ENCODE measurements at places on chromosomes 6 and 20.

DNA sequence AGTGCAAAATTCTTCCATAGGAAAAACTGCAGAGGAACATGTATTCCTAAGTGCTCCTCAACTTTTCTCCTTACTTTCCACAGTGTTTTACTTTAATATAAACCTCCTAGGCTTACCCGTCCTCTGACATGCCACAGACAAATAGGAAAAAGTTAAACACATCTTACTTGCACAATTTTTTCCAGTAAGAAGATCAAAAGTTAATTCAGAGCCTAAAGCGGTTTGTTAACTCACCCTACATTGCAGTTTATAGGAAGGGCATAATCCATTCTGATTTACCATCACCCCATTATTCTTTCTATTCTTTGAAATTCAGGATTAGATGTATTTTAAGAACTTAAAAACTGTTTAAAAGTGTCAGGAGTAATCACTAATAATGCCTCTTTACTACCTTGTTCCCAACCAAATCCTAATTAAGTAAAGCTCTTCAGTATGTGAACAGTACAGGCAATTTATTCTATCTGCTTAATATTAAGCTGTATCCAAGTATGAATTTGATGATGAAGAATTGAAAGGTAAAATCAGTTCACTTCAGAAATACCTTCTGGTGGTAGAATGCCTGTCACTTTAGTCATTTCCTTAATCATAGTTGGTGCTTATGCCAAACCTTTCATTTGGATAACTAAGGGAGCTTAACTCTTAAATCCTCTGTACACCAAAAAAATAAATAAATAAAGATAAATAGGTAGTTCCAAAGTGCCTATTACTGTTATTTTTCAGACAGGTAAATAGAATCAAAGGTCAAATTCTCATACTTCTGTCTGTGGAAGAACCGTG lies 292.0 kb downstream of the ALDH8A1 start:
- DNase-seq: no peak

- DNase-seq: no peak
Observed at GRCh38 chr6:159931112-159931511, 37.8 kb upstream of the IGF2R start.

GRCh38 chr20:35702824-35703695 lies 3.9 kb downstream of the ROMO1 start:
- no peak for DNase-seq

DNA sequence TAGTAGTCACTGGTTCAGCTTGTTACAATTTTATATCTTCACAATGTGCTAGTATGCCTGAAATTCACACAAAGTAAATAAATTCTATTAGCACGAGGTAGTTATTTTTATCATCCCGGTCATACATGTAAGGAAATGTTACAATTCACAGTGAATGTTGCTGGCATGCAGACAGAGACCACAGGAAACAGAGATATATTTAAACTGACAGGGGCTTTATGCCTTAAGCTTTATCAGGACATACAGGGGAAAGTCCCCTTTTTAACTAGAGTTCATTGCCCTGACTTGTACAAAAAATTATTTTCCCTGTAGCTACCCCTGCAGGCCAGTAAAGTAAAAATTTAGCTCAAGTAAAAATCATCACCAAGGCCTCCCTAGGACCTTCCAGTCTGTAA lies 712.0 kb upstream of the NRSN1 start:
- no peak for DNase-seq

DNA sequence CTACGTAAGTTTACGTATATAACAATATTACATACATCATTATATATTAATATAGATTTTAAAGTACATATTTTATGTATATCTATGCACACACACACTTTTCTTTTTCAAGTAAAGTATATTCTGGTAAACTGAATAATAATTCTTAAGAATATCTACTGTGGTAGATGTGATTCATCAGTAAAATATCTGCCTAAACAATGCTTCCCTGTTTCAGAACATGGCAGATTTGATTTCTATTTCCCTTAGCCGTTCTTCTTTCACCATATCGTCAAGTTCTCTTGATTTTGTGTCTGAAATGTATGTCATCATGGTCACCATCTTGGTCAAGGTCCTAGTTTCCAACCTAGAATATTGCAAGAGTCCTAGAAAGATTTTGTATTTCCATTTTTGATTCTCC lies 195.6 kb downstream of the HDGFL1 start:
- DNase-seq: no peak

DNA sequence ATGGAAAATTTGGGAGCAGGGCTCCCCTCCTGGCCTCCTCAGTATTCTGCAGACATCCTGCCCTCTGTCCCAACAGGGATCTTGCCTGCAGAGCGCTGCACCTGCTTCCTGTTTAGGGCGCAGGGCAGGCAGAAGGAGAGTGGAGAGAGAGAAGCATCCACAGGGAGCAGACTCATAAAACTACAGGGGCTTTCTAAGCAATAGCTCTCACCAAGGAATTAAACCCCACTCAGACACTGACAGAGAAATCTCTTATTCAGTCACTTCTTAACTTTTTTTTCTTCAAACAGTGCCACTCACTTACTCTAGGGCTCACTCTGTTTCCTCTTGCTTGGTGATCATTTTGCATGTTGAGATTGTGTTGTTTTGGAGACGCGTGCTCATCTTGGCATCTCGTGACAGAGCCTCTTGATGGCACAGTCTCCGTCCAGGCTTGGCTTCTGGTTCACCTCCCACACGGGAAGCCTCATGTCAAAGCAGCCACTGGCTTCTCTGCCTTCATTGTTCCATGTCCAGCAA lies 153.1 kb upstream of the INSM1 start:
- DNase-seq: no peak

All from HAP-1 (cell line).